Stimulated activated CD4-positive, alpha-beta T cell treated with anti-CD3 and anti-CD28 coated beads, Interleukin-1b, Interleukin-23, amount 100 ng/mL, for 24 hours (primary cell): ENCODE measurements at places on chromosomes 2 and 18.

DNA sequence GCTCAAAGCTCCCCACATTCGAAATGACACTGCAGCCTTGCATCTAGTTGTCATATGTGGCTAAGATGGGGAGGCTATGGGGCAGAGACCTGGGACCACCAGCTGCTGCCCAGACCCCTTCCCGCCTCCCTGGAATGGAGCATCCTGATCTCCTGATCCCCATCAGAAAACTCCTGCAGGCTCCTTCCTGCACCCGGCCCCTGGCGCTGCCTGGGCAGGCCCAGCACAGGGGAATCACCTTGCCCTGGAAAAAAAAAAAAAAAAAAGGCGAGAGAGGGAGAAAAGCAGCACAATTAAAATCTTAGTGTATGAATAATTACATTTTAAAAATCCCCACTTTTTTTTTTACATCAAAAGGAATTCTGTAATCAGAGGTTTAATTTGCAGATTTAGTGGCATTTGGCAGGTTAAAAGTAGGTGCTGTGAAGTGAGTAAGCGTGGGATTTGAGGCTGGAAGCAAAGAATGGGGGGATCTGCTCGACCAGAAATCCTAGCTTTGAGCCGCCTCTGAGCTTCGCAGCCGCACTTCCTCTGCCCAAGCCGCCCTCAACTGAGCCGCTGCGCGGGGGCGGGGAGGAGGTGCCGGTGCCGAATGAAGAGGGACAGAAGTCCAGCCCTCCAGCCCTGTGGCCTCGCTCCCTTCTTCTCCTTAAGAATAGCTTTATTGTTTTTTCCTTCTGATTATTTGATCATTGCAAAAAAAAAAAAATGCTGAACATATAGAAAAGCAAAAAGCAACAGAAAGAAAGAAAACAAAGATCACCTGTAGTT lies 30.0 kb downstream of the THNSL2 start:
- no peak for DNase-seq

DNA sequence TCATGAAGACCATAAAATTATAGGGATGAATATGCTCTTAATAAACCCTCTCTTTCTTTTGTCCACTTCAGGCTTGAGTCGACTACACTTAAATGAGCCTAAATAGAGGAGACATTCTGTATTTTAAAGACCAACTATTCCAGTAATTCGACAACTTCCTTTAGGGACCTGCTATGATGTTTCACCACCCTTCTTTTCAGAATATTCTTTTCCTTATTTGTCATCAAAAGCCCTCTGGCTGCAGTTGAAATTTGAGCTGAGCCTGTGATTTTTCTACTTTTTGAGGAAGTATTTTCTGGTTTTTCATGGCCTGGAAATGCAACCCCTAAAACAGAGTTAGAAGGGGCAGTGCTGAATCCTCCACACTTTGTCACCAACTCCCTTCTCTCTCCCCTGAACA lies 287.0 kb downstream of the EPHA4 start:
- DNase-seq, result no peak

- no peak for DNase-seq
Measured at GRCh38 chr2:239871481-239872435, 153.4 kb downstream of the NDUFA10 start.

GRCh38 chr2:236163471-236164200 lies 4.5 kb downstream of the GBX2 start:
- no peak for DNase-seq

- no peak for DNase-seq
Measured at GRCh38 chr2:43106559-43107527, 119.6 kb downstream of the ZFP36L2 start.

DNA sequence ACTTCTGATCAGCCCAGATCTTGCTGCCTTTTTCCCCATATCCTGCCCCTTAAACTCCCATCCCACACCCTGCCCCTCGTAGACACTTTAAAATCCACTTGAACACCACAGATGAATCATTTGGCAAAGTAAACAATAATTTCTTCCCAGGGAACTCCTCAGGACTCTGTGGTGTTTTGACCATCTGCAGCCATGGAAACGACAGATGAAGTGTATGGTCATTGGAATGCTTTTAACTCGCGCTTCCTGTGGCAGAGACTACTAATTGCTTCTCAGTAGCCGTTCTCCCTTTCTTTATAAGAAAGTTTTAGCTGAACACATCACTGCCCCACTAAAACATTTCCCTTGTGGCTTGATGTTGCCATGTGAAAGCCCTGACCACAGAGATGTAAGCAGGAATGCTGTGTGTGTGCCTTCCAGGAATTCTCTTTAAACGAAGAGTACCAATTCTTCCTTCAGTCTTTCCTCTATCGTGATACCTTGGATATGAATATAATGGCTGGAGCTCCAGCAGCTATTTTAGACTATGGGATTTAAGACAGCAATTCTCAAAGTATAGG lies 92.7 kb upstream of the PARD3B start:
- DNase-seq, result no peak

DNA sequence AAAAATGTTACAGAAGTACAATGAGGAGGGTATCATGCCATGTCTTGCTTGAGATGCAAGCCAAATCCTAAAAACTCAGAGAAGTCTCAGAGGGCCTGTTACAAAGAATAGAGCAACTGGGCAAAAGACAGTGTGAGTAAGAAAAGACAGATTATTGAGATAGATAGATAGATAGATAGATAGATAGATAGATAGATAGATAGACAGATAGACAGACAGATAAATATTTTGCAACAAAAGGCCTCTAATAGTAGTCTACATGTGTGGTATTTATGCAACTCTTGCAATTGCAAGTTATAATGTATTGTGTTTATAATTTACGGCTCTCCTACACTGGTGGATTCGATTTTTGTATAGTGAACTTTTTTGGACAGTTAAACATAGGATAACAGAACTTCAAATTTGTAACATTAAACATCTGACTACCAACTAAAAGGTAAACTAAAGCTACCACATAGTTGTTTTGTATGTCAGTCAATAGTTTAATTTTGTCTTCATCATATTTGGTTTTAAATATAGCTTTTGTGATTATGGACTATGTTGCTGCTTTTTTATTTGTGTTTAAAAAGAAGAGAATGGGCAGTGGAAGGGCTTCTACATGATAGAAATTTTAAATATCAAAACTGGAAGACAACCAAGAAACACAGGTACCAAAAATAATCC lies 740.7 kb upstream of the LRRTM4 start:
- no peak for DNase-seq

DNA sequence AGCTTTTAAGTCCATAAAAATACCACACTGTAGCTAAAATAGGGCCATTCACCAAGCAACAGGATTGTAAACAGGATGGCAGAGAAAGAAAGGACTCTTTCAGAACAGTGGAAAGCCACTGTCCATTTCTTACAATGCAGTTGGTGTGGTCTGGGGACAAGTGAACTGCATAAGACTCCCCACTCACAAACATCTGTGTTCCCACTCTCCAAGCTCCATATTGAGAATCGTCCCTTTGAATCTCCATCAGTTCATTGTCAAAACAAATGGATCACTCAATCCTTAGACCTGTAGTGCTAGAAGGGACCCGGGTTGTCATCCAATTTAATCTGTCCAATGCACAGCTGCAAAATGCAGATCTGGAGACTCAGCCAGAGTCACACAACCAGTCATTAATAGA lies 347.4 kb upstream of the KLHL29 start:
- no peak for DNase-seq
